Activated gamma-delta T cell (primary cell): ENCODE measurements at places on chromosomes 6 and 20.

DNA sequence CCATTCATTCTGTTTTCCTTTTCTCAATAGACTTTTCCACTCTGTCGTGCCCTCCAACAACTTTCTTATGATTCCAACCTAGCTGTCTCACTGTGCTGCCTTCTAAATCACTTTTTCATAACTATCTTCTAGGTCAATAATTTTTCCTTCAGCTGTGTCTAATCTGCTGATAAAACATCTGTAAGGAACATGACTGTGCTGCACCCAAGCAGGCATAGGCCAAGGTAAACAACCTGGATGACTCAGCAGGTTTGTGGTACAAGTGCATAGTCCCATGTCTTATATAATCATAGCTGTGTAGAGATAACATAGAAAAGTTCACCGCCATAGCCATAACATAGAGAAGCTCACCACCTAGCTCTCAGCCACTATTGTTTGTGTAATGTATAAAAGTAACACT, 332.3 kb downstream of the PLCB1 start:
- DNase-seq: no peak

DNA sequence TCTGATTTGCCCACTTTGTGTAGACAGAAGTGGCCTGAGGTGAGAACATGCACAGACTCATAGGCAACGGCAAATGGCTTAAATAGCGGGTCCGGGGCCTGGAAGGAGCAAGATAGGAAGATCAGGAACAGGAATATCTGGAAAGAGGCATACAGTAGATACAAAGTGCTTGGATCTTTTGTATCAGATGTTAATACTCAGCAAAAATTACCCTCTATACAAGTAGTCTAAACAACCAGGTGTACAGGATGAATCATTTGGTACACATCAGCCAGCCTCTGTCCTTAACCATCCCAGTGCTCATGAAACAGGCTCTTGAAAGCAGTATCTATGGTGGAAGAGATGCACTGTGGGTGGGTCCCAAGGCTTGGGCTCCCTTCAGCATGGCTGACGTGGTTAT, 28.9 kb upstream of the HLA-C start:
- no peak for DNase-seq

DNA sequence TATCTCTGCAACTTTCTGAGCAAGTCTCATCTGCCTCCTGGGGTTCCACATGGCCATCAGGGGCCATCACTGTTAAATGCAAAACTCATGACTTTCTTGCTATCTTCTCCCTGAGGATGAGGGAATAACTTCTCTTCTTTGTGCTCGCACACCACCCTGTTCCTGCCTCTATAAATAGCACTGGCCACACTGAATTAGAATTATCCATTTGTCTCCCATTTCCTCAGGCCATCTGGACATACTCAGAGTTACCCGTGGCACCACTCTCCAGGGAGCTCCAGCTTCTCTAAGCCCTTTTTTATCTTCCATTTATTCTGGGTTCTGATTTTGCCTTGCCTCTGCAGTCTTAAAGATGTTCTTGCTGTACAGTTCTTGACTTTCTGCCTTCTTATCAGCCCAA, 72.8 kb upstream of the ECI2 start:
- DNase-seq: no peak

GRCh38 chr20:24628985-24629384, 159.6 kb downstream of the SYNDIG1 start:
- no peak for DNase-seq

- DNase-seq: no peak
These were observed 107.1 kb downstream of the COL12A1 start for GRCh38 chr6:75098709-75099108.

GRCh38 chr6:52634211-52634610, 36.7 kb upstream of the TMEM14A start:
- DNase-seq: no peak

DNA sequence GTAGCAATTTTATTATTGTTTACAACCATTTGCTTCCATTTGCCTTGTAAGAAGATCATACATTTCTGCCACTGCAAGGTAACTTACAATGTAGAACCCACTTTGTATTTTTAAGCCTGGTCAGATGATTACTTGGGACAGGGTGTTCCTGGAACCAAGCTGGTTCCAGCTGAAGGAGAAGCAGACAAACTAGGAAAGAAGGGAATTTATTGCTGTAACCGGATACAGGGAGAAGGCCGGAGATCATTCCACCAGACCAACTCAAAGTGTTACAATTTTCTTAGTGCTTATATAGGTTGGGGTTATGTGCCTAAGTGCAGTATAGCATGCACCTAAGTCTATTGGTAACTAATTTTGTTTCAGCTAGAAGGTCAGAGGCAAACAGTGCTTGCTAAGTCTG, 104.4 kb downstream of the MANEA start:
- no peak for DNase-seq

DNA sequence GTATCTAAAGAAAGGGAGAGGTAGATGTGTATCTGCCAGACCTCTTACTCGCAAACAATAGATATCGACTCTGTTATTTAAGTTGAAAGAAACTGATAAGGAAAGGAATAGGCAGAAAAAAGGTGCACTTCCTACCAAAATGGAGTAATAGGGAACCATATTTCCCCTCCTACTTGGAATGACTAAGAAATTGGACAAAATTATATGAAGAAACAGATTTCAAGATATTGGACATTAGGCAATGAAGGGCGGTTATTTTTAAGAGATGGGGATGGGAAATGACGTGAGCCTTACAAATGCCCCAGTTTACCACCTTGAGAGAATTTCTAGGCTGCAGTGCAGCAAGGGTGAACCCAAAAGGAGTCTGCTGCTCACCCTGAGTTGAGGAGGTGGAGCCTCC, 108.9 kb downstream of the ADTRP start:
- no peak for DNase-seq

DNA sequence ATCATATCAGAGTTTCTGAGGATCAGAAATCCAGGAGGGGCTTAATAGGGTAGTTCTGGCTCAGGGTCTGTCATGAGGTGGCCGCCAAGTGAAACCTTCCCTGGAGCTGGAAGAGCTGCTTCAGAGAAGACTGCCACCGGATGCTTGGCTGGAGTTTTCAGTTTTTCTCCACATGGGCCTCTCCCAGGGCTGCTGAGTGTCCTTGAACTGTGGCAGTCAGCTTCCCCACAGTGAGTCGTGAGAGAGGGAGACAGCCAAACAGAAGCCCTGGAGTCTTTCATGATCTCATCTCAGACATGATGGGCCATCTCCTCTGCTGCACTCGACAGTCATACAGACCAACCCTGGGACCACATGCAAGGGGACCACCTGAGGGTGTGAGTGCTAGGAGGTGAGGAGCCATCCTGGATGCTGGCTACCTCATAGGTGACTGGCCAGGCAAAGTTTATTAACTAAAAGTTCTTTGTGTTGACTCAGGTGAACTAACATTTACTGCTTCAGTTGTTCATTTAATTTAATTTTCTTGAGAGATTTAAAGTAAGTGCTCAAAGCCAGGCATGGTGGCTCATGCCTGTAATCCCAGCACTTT, 71.5 kb downstream of the SHLD1 start:
- no peak for DNase-seq

DNA sequence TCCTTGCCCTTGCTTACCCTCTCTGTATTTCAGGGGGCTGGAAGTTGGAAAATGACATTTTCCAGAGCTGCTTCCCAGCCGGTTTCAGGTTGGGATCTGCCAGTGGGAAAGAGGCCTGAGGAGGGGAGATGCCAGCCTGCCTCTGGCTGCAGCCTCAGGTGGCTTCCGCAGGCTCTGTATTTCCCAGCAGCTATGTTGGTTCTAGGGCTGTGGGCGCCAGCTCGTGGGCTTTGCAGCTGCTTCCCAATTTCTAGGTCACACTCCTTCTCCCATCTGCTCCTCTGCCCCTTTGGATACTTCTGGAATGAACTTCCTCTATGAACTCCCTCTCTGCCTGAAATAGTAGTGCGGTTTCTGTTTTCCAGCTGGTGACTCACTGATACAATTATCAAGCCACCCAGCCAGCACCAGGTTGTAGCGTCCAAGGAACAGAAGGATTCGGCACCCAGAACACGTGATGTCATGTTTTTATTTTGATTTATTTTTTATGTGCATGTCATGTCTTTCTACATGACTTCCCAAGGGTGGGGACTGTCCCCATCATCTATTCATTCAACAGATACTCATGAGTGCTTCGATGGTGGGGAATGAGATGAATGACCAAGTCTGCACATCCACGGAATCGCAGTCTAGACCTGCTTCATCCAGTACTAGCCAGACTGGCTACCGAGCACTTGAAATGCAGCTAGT, 38.0 kb downstream of the TGM2 start:
- DNase-seq: no peak

- DNase-seq: no peak
These were observed 16.9 kb upstream of the PTCRA start for GRCh38 chr6:42898891-42899361.

DNA sequence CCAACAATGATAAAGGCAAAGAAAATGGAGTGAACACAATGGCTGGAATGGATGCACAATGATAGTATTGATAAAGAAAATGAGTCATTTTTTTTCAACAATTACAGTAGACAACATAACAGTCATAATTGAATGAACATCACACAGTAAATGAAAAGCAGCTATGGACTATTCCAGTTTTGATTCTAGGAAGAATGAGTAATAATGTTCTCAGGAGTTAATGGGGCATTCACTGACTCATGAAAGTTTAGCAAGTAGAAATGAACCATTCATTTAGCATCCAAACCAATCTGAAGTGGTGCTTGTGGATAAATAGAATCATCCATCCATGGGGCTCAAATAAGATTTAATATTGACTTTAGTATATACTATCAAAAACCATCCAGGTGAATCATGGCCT, 1029.5 kb upstream of the GJE1 start:
- no peak for DNase-seq

DNA sequence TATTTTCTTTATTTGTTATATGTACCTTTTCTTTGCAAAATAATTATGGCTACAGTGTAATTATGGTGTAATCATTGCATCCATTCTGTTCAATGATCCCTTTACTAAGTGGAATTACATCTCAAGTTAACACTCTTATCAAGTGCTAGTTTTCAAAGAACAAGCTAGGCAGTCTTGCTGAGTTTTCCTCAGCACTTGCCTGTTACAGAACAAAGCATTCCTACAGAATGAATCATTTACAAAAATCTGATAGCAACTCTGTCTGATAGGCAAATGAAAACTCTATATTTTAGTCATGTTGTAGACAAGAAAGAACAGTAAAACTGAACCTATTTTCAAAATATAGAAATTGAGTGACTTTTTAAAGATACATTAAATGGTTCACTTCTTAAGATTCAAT, 109.8 kb upstream of the POU3F2 start:
- no peak for DNase-seq

DNA sequence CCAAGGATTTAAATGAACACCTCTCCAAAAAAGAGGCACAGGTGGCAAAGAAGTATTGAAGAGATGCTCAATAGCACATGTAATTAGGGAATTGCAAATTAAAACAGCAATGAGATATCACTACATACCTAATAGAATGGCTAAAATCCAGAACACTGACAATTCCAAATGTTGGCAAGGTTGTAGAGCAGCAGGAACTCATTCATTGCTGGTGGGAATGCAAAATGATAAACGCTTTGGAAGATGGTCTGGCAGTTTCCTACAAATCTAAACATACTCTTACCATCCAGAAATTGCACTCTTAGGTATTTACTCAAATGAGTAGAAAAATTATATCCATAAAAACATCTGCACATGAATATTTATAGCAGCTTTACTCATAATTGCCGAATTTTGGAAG, 17.0 kb downstream of the CD93 start:
- DNase-seq: no peak
